Activated naive CD4-positive, alpha-beta T cell treated with anti-CD3 and anti-CD28 coated beads, Interleukin-2, amount 50 U/mL, for 72 hours (primary cell): ENCODE measurements at places on chromosomes 16 and 17. TPM values are rescaled to one million over a fixed set of nuclear protein-coding genes. Genes with fewer than 3 reads are reported as not detected.

DNA sequence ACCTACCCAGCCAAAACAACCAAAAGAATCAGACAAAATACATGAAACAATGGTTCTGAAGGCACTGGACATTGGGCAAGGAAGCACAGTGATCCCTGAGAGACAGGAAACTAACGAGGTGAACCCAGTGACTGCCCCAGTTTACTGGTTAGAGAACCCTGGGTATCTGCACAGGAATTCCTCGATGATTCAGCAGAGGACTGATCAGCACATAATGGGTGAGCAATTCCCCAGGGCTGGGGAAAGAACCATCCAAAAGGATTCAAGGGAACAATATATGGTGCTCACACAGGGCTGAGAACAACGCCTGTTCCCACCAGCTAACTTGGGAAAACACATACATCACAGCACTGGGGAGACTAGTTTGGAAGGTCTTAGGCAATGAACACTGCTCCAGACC is 167.2 kb downstream of the PARN start:
- DNase-seq = no peak

DNA sequence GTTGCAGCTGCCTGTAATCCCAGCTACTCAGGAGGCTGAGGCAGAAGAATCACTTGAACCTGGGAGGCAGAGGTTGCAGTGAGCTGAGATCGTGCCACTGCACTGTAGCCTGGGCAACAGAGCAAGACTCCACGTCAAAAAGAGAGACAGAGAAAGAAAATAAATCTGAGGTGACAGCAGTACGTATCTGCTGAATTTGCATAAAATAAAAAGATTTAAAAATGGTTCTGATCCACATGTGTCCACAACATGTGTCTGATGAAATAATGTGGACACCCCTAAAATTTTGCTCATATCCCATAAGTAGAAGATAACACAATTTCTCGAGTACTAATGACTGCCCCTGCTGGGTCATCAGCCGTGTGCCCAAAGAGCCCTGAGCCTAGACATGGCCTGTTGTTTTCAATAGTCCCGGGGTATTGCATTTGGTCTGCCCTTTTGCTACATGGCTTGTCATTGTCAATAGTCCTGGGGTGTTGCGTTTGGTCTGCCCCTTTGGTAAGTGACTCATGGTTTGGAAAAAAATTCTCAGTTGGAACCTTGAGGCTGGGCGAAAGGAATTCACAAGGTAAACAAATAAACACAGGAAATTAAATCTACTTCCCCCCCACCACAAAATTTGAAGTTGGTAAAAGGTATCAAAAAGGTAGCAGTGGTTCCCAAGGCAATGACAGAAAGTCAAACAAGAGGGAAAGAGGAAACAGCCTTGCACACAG is 434.6 kb upstream of the MAF start:
- no peak for DNase-seq

CDH15 gene
- 0.75 TPM for total RNA-seq

- peak; percentile 63 for DNase-seq
Observed at GRCh38 chr16:23836404-23837311, 875 bp downstream of the PRKCB start.

C17orf50 gene
- not detected for total RNA-seq

TSPAN10 gene
- total RNA-seq = 0.75 TPM

DNA sequence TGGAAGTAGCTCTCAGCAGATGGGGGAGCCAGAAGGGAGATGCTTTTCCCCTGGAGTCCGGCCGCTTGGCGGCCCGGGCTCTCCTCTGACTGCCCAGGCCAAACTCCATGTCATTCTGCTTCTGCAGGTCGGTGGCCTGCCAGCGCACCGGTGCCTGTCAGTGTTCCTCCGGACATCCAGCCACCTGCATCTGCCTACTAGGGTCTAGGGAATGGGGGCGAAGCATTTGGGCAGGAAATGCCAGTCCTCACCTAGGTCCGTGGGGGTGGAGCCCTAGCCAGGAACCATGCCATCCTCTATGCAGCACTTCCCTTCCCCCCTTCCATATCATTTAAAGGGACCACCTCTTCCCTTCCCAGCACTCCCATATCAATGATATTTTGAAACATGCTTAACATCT is 34.2 kb downstream of the GJC1 start:
- DNase-seq = peak; percentile 42

DNA sequence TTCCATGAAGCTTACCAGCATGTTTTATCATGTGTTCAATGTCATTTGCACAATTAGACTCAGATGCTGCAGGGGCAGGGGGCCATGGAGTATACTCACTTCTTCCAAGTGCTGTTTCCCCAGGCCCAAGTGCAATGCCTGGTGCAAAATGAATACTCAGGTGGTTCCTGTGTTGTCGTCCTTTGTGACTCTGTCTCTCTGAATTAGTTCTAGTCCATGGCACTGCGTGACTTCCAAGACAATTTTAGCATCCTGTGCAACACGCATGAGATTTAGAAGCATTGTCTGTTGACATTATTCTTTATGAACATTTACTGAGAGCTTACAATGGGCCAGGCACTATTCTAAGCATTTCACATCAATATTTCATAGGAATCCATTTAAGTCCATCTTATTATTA is 769.7 kb upstream of the RBFOX1 start:
- DNase-seq = no peak

DNA sequence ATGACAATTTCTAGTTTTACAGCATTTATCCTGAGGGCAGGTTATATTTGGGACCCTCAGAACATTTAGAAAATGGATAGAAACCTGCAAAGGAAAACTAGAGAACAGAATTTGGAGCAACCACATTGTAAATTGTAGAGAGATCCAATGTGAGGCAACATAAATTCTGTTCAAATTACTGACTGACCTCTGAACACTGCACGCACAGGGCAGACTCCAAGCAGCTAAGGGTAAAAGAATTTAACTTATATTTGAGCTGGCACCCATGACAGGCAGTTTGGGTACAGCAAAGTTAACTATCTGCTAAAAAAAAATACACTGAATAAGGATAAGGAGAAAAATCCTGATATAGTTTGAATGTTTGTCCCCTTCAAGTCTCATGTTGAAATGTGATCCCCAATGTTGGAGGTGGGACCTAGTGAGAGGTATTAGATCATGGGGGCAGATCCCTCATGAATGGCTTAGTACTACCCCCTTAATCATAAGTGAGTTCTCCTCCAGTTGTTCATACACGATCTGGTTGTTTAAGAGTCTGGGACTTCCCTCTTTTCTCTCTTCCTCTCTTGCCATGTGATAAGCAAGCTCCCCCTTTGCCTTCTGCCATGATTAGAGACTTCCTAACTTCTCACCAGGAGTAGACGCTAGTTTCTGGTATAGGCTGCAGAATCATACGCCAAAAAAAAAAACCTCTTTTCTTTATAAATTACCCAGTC is 75.7 kb downstream of the FBXL20 start:
- no peak for DNase-seq

TSPOAP1 gene
- 19.2 TPM for total RNA-seq

DNA sequence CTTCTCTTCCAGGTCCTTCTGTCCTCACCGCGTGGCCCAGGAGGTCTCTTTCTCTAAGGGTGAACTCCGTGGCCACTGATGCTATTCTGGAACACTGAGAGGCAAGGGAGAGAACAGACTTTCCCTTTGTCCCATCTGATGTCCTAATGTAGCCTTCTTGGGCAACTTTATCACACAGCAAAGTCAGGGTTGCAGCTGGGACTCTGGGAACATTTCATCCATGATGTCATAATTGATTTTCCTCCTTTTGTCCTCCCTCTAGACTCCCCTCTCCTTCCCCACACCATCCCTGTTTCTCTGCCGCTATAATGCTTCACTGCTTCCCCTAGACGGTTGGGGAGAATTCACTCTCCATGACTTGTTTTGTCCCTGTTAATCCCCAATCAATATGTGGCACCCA is 201.0 kb downstream of the SHISA9 start:
- DNase-seq = no peak

SLC25A11 gene
- 69.4 TPM for total RNA-seq

DNA sequence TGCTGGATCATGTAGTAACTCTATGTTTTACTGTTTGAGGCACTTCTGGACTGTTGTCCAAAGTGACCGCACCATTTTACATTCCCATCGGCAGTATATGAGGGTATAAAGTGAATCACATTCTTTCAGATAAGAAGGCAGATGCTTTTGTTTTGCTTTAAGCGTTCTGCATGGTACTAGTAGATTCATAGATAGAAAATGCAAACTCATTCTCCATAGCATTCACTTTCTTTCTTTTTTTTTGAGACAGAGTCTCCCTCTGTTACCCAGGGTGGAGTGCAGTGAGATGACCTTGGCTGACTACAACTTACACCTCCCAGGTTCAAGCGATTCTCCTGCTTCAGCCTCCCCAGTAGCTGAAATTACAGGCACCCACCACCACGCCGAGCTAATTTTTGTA is 40.4 kb downstream of the TANGO6 start:
- no peak for DNase-seq

DNA sequence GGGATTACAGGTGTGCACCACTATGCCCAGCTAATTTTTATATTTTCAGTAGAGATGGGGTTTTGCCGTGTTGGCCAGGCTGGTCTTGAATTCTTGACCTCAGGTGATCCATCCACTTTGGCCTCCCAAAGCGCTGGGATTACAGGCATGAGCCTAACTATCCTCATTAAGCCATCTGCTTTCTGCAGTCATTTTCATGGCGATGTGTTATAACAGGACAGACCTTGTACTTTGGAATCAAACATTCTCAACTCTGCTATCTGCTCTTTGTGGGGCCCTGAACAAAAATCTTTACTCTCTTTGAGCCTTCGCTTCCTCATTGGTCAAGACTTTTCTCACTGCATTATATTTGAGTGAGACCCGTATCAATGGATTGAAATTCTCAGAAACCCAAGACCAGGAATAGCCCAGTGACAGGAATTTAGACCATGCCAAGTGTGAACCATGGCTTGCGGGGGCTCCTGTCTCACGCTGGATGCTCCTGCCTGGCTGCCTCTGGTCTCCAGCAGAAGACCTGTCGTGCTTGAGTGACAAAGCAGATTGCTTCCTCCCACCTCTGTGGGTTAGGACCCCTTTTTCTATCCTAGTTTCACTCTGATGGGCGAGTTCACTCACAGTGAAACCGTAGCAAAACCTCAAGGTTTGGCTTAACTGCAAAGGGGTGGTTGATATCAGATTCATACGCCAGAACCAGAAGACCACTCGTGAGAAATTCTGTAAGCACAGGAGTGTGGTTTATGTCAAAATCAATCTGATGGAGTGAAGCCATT is 519.1 kb downstream of the MAF start:
- DNase-seq = no peak

DNA sequence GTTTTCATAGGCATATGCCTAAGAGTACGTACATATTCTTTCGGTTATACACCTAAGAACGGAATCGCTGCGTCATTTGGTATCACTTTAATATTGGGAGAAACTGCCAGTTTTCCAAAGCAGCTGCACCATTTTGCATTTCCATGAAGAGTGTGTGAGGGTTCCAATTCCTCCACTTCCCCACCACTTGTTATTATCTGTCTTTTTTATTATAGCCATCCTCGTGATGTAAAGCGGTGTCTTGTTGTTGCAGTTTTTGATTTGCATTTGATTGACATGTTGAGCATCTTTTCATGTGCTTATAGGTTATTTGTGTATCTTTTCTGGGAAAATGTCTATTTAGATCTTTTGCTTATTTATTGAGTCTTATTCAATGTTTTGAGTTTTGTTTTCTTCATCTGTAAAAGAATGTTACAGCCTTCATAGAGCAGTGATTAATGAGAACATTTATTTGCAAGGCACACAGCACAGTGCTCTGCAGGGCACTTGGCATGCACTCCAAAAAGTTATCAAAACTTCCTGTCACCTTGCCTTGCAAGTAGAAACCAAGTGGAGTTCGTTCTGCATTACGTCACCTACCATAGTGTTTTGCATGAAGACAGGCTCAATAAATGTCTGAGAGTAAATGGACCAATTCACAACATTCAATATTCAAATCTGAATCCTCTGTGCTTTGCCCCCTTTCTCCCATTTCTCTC is 26.6 kb upstream of the ST6GALNAC1 start:
- DNase-seq = no peak

DNAH3 gene
- total RNA-seq = not detected

KRT36 gene
- total RNA-seq = not detected

GRIN2A gene
- total RNA-seq = not detected

UBN1 gene
- 23.7 TPM for total RNA-seq

HCRT gene
- not detected for total RNA-seq

- DNase-seq = no peak
Observed at GRCh38 chr17:38600416-38600815, 5.3 kb downstream of the SRCIN1 start.

DNA sequence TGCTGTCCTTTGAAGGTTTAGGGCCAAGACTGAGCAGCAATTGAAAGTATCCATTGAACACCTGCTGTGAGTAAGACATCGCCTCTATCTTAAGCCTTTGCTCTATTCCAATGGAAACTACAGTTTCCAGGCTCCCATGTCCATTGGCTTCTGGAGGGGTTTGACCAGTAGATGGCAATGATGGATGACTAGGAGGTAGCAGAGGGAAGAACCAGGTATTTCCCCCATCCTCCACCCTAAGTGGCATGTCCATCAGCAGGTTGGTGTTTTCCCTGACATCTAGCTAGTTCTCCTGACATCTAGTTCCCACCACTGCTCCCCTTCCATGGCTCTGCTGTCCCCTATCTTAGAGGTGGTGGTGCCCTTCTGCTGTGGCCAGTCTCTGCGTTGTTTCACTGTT is 58.7 kb downstream of the CENPV start:
- no peak for DNase-seq

KCNJ12 gene
- total RNA-seq = not detected

ACSM5 gene
- not detected for total RNA-seq

DNA sequence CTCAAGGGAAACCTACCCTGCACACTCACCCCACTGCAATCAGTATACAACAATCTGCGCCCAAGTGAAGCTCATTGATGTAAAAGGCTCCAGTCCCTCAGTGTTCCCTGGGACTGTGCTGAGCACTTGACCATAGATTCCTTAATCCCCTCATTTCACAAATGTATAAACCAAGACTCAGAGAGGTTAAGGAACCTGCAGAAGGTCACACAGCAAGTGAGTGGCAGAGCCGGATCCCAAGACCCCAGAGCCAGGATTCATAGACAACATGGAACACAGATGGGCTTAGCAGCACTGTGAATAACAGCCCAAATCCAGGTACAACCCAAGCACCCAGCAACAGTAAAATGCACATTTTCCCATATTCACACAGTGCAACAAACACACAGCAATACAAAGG is 225.7 kb downstream of the C16orf78 start:
- no peak for DNase-seq

- DNase-seq = no peak
Observed at GRCh38 chr16:52366983-52367382, 180.0 kb downstream of the TOX3 start.

DNA sequence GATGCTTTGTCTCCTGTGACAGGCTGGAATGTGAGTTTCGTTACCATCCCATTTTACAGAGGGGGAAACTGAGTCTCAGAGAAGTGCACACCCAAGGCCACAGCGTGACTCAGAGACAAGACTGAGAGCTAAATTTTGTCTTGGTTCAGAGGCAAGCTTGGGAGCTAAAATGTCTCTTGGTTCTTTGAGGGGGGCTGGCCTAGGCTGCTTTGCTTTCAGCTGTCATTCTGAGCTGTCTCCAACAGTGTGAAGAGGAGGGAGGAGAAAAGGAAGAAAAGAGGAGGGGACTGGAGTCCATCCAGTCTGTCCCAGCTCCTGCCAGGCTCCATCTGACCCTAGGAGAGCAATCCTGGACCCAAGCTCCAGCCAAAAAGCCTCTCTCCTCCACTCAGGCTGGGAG is at the start of gene CLEC19A:
TSS of gene CLEC19A (plus strand) at position 301 of the 400 bp plus-strand sequence. CDS start 121 bp downstream, outside the sequence.
- no peak for DNase-seq

GRCh38 chr16:11409398-11409797 is 64.1 kb downstream of the RMI2 start:
- no peak for DNase-seq

GRCh38 chr17:68868708-68869107 is 86.5 kb downstream of the ABCA8 start:
- no peak for DNase-seq
